ENCODE measurements at places on chromosomes 3 and 15.

DNA sequence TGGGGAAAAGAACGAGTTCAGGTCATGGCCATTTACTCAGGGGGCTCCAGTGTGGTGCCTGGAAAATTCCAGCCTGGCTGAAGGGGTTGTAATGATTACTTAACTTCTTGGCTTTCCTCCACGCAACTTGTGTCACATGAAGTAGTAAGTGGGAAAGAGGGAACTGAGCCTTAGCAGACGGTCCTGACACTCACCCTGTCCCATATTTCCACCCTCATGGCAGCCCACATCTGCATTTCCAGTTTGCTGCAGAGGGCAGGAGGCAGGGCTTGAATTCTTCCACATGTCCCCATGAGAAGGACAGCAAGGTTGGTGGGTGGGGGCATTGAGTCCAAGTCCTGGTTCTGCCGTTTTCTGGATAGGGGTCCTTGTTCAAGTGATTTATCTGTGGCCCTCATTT is 7.8 kb upstream of the CAMP start:
- no peak for DNase-seq

DNA sequence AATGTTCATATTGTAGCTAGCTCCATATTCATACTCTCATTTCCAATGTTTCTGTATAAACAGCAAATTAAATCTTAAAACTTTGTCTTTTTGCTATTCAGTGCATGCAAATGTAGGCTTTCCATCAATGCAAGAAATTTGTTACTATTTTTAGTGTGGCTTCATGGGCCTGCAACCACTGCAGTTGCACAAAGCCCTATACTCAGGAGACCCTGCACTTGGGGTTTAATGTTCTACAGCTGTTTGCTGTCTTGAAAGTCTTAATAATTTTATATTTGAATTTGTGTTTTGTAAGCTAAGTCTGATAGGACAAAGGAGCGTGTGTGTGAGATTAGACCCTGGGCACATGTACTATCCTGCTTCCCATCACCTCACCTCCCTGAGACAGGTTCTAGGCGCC is 9.6 kb downstream of the PYDC2 start:
- no peak for DNase-seq

- no peak for DNase-seq
These were observed 345.5 kb downstream of the EPHB1 start for GRCh38 chr3:135140591-135140990.

GRCh38 chr15:39574427-39574826 is 6.5 kb upstream of the THBS1 start:
- peak; percentile 23 for DNase-seq

DNA sequence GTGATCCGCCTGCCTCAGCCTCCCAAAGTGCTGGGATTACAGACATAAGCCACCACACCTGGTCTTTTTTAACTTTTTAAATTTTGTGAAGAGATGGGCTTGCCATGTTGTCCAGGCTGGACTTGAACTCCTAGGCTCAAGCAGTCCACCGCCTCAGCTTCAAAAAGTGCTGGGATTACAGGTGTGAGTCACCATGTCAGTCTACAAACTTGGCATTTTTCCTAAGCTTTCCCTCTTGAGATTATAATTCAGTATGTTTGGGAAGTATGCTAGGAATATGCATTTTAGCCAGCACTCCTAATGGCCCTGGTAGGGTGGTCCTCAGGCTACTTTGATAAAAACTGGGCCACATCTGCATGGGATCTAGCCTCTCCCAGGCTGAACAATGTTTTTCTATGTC is 4.4 kb downstream of the WDR73 start:
- DNase-seq = no peak

- peak; percentile 70 for DNase-seq
These were observed 39.6 kb upstream of the TIMP4 start for GRCh38 chr3:12198301-12198700.

DNA sequence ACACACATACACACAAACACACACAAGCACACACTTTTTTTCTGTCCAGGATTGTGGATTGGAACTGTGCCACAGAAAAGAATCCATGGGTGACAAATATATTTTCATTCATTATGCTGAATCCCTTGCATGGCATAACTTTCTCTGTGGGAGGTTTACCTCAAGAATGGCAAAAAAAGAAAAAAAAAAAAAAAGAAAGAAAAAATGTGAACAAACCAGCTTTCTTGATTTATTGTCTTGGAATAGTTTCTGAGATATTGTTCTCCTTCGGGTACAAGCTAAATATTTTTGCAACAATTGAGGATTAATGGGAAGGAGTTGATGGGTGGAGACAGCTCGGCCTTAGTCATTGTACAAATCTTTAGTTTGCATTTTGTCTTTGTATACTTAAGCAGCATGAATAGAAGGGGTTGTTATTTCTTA is 153.1 kb downstream of the GMNC start:
- peak; percentile 24 for DNase-seq

DNA sequence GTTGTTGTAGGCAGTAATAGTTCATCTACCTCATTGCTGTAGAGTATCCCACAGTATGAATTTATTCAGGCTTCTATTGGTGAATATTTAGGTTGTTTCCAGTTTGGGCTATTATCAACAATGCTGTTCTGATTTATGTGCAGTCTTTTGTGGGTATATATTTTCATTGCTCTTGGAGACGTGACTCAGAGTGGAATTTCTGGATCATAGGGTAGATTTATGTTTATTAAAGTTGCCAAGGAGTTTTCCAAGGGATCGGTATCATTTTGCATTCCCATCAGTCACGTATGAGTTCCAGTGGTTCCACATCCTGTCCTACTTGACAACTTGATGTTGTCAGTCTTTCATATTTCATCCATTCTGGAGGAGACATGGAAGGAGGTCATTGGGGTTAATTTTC is 8.4 kb upstream of the HRH1 start:
- DNase-seq = peak; percentile 91

- DNase-seq = no peak
These were observed 619 bp downstream of the EIF2AK4 start for GRCh38 chr15:39934397-39935071.

DNA sequence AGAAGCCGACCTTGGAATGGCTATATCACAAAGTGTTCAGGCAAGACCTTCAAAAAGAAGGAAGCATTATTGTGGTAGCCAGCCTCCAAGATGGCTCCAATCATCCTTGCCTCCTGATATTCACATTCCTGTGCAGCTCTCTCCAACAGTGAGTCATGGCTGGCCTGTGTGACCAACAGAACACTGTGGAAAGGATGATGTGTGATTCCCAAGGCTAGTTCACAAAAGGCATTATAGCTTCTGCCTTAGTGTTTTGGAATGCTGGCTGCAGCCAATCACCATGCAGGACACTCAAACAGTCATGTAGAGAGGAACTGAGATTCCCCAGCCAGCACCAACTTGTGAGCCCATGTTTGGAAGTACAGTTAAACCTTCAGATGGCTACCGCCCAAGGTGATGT is 102.6 kb downstream of the EFL1 start:
- peak; percentile 99 for DNase-seq

DNA sequence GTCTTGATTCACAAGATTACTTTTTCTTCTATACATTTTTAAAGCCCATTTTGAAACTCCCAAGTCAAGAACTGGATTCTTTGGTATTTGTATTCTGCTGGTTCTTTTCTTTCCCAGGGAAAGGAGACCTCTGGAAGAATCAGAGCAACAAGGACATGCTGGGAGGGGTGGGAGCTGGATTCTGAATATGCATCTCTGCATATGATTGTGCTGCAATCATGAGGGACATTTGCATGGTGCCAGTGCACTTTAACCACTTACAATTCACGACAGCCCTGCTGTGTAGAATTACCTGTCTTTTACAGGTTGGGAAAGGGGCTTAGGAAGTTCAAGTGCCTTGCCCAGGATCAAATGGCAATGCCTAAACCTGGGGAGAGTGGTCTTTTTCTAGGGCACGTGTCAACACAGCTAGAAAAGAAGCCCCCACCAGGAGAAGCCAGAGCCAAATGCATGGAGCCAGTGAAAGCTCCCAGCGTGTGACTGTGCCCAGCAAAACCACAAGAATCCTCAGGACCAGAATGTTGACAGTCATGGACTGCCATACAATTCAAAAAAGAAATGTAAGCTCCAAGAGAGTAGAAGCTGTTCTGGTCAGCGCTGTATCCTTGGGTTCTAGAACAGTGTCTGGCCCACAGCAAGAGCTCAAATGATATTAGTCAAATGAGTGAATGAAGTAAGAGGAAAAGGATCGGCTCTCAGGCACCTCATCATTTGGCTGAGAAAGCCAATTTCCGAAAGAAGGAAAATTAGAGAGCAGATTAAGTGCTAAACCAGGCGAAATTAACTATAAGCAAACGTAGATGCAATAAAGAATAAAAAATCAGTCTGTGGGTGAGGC is 84.5 kb upstream of the MEF2A start:
- no peak for DNase-seq

DNA sequence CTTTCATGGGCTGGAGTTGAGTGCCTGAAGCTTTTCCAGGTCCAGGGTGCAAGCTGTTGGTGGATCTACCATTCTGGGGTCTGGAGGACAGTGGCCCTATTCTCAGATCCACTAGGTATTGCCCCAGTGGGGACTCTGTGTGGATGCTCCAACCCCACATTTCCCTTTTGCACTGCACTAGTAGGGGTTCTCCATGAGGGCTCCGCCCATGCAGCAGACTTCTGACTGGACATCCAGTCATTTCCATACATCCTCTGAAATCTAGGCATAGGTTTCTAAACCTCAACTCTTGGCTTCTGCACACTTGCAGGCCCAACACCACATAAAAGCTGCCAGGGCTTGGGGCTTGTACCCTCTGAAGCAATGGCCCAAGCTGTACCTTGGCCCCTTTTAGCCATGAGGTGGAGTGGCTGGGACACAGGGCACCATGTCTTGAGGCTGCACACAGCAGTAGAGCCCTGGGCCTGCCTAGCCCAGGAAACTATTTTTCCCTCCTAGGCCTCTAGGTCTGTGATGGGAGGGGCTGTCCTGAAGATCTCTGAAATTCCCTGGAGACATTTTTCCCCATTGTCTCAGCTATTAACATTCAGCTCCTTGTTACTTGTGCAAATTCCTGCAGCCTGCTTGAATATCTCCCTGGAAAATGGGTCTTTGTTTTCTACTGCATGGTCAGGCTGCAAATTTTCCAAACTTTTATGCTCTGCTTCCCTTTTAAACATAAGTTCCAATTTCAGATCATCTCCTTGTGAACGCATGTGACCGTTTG is 6.0 kb upstream of the HACD2 start:
- no peak for DNase-seq

- DNase-seq = no peak
These were observed 161.9 kb upstream of the RGMA start for GRCh38 chr15:93250950-93251349.

GRCh38 chr15:85312929-85313331 is 67.5 kb upstream of the AKAP13 start:
- no peak for DNase-seq

- DNase-seq = no peak
These were observed 70.6 kb upstream of the STT3B start for GRCh38 chr3:31462050-31462569.

GRCh38 chr3:76308541-76308940 is 523.2 kb upstream of the ZNF717 start:
- DNase-seq = peak; percentile 3

- no peak for DNase-seq
These were observed 24.9 kb upstream of the SENP5 start for GRCh38 chr3:196842567-196843434.

DNA sequence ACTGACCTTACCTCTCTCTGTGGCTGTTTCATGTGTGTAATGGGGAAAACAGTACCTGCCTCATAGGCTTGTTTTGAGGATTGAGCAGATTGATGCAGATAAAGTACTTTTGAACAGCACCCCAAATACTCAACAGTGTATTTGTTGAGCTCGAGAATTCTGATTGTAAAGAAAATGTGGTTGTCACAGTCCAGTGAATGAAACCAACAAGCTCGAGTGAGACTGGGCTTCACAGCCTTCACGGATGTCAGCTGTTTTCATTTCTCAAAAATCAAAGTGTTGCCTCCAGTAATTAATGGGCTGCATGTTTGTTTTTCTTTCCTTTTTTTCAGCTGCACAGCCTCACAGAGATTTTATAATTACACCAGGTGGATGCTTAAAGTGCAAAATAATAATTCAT is 43.7 kb downstream of the PARP15 start:
- no peak for DNase-seq

DNA sequence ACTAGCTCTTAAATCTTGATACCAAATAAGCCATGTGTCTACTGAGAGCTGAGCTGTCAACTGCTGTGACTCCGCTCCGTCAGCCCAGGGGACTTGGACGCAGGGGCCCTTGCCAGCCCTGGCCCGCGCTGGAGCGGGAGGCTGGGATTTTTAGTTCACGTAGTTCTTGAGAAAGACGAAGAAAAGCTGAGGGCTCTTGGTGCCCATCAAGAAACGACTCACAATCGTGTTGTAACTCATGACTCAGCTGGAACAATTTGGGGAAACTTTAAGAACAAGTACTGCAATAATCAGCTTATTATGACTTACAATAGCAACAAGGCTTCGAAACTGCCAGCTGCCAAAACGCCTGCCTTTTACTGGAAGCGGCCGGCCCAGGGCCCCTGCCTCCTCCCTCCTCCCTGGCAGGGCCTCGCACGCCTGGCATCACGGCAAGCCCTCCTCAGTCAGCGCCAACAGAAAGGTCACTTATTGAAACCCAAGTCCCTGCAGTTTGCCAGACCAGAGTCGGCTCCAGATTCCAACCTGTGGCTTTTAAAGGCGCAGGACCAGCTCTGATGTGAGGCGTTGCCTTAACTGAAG is 60.3 kb downstream of the RGMA start:
- peak; percentile 57 for DNase-seq

DNA sequence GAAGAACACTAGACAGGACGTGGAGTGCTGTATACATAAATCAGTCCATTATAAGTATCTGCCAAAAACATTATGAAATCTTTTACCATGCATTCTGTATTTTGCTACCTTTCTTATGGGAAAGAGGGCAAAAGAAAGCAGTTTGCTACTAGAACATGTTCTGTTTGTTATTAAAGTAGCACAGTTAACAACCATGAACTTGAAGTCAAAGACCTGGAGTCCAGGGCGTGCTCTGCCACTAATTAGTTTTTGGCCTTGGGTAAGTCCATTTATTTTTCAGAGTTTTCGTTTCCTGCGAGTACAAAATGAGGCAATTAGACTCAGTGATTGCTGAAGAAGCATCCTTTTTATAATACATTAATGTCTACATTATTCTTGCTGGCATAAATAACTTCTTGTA is 143.3 kb upstream of the AGTR1 start:
- no peak for DNase-seq

DNA sequence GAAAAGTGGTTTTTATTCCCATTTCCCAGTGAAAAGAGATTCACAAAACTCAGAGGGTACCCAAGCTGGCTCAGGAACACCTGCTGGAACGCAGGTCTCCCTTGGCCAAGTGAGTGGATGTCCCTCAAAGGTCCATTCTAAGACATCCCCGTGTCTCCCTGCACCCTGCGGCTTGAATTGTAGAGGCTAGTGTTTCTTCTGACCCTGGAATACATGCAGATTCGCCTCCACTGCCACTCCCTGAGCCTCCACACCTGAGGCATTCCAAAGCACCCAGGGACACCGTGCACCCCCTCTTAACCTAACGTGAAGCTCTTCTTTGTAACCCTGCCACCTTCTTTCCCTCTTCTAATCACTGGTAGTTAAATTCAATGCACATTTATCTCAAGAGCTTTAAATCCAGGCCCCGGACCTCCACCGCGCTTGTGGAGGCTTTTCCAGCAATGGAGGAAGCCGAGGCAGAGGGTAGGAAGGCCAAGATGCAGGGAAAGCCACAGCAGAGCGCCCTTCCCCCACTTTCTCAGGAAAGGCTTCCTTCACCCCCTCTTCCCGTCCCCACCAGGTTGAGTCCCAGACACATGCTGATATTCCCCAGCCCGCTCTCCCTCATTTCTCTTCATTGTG is 590 bp upstream of the ITGA11 start:
- DNase-seq = no peak

- no peak for DNase-seq
These were observed 46.8 kb upstream of the NAALADL2 start for GRCh38 chr3:174812172-174812862.

GRCh38 chr15:92402751-92403150 is 9.1 kb downstream of the ST8SIA2 start:
- no peak for DNase-seq

All from fibroblast of skin of left quadriceps (primary cell).